ENCODE measurements at places on chromosomes 5 and 9. TPM values are rescaled to one million over a fixed set of nuclear protein-coding genes. Genes with fewer than 3 reads are reported as not detected.

EIF4E1B gene
- total RNA-seq: not detected

TRIM52 gene
- 20.7 TPM for total RNA-seq

CCDC180 gene
- 5.9 TPM for total RNA-seq

ANKRD18B gene
- 1.9 TPM for total RNA-seq

FGF10 gene
- total RNA-seq: not detected

SPATA31A3 gene
- not detected for total RNA-seq

LECT2 gene
- total RNA-seq: not detected

GABBR2 gene
- not detected for total RNA-seq

SLC6A18 gene
- total RNA-seq: not detected

GRM6 gene
- total RNA-seq: not detected

TNC gene
- 0.14 TPM for total RNA-seq

NR5A1 gene
- total RNA-seq: not detected

PCA3 gene
- not detected for total RNA-seq

DAB2IP gene
- not detected for total RNA-seq

RANBP3L gene
- total RNA-seq: not detected

PCDHAC1 gene
- total RNA-seq: not detected

LHX2 gene
- not detected for total RNA-seq

ABO gene
- total RNA-seq: 2.0 TPM

EGFL7 gene
- 0.80 TPM for total RNA-seq

RBM27 gene
- 21.8 TPM for total RNA-seq

RORB gene
- total RNA-seq: 0.07 TPM

WDR31 gene
- 1.5 TPM for total RNA-seq

PCDHGB7 gene
- total RNA-seq: 0.39 TPM

PCDHB6 gene
- total RNA-seq: not detected

SLC6A19 gene
- total RNA-seq: not detected

SPAG8 gene
- 1.4 TPM for total RNA-seq

ADGRV1 gene
- total RNA-seq: 0.02 TPM

PHF24 gene
- not detected for total RNA-seq

UBE2D2 gene
- total RNA-seq: 228 TPM

PCDHGA5 gene
- total RNA-seq: 0.55 TPM

DNAI1 gene
- not detected for total RNA-seq

TMEM38B gene
- 5.8 TPM for total RNA-seq

MARVELD2 gene
- 0.16 TPM for total RNA-seq

SETD9 gene
- total RNA-seq: 9.7 TPM

FBN2 gene
- total RNA-seq: not detected

FLT4 gene
- 0.95 TPM for total RNA-seq

CCL27 gene
- total RNA-seq: 0.25 TPM

GOLM1 gene
- total RNA-seq: 2.8 TPM

SV2C gene
- total RNA-seq: 0.02 TPM

PJA2 gene
- total RNA-seq: 51.5 TPM

GAS1 gene
- total RNA-seq: 0.30 TPM

C9orf50 gene
- not detected for total RNA-seq

GEMIN5 gene
- total RNA-seq: 19.4 TPM

CDH6 gene
- total RNA-seq: not detected

GFM2 gene
- 28.6 TPM for total RNA-seq

Data from T-helper 2 cell treated with Interferon-gamma antibody and Interleukin-4, amounts not matched to agents 100 ng/mL and 5 ng/mL, for 36 hours (primary cell).